DMS79 treated with DMSO at 0.1 percent for 48 hours (cell line): ENCODE measurements at places on chromosomes 1 and 21.

DNA sequence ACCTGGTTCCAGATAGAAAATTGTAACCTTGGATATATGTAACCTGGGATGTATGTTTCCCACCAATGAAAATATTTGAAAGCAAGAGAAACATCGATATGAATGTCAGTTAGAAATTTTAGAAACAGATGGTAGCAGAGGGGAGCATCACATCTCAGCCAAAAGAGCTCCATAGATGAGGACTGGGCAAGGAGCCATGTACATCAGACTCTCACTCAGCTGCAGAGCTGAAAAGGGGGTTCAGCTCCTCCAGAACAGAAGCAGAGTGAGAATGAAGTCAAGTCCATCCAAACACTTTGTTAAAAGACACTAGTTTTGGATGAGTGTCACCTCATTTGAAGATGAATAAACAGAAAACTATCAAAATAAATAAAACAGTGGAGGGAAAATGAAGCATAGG is 202.4 kb downstream of the HMCN1 start:
- no peak for DNase-seq

GRCh38 chr1:153032073-153032472 is 1.1 kb downstream of the SPRR1B start:
- DNase-seq, result peak; percentile 83

GRCh38 chr1:41492341-41492848 is 7.9 kb upstream of the EDN2 start:
- DNase-seq, result no peak

GRCh38 chr1:152566681-152567080 is at the start of gene LCE3E:
Gene LCE3E (minus strand): TSS chr1:152566780. CDS start chr1:152566208, 572 bp downstream.
- DNase-seq, result no peak

- no peak for DNase-seq
These were observed 1064.4 kb downstream of the NCAM2 start for GRCh38 chr21:22062472-22063139.

GRCh38 chr1:221886743-221887414 is 145.0 kb upstream of the DUSP10 start:
- DNase-seq, result no peak

GRCh38 chr1:230711245-230711644 is 2.7 kb downstream of the AGT start:
- no peak for DNase-seq

GRCh38 chr1:245641384-245641783 is 486.6 kb downstream of the KIF26B start:
- DNase-seq, result no peak

- peak; percentile 91 for DNase-seq
These were observed 42.5 kb upstream of the TMEM125 start for GRCh38 chr1:43227143-43227764.

GRCh38 chr1:97909266-97909665 is 11.6 kb downstream of the DPYD start:
- DNase-seq, result no peak

DNA sequence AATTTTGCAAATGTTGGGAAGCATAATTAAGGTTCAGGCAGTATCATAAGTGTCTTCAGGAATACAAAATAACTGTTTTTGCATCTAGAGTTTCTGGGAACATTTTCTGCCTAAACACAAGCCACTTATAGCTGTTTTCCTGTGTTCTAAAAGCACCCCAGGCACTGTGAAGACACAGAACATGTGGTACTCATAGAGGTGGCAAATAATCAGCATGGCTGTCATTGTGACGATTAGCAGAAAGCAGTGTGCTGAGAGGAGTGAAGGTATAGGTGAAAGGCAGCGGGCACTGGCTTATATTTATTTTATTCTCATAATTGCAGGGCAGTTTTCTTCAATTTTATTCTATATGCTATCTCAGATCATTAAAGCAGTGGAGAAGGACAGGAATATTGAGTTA is 119.6 kb downstream of the LRRC53 start:
- DNase-seq, result no peak

DNA sequence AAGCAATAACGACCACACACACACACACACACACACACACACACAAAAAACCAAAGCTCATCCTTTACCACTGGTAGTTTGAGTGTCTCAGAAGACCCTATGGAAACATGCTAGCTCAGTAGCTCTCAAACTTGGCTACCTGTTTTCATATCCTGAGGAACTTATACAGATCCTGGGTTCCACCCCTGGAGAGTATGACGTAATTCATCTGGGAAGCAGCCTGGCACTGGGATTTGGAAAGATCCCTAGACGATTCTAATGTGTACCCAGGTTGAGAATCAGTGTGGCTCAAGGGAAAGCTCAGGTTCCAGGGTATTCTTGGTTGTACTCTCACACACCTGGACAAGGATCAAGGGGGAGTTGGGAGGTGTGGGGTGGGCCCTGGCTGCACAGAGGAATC is 85.9 kb downstream of the SELENOF start:
- no peak for DNase-seq

DNA sequence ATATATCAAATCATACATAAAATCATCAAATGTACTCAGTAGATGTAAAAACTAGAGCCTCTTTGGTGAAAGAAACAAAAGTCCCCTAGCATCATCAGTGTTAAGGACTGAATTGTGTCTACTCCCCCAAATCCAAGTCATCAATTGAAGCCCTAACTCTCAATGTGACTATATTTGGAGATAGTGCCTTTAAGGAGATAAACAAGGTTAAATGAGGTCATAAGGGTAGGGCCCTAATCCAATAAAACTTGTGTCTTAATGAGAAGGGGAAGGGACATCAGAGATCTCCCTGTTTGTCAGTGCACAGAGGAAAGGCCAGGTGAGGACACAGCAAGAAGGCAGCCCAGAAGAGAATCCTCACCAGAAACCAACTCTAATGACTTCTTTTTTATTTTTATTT is 33.5 kb downstream of the USP24 start:
- DNase-seq, result no peak

DNA sequence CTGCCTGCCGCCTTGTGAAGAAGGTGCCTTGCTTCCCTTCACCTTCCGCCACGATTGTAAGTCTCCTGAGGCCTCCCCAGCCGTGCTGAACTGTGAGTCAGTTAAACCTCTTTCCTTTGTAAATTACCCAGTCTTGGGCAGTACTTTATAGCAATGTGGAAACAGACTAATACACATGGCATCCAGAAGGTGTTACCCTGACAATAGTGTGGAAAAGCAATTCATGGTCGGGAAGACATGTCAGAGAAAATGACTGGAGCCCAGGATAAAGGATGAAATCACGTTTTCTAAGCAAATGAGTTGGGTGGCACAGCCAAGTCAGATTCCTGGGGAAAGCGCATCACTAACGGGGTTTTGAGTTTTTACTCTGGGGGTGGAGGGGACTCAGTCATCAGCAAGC is 76.4 kb downstream of the HLCS start:
- DNase-seq, result no peak

DNA sequence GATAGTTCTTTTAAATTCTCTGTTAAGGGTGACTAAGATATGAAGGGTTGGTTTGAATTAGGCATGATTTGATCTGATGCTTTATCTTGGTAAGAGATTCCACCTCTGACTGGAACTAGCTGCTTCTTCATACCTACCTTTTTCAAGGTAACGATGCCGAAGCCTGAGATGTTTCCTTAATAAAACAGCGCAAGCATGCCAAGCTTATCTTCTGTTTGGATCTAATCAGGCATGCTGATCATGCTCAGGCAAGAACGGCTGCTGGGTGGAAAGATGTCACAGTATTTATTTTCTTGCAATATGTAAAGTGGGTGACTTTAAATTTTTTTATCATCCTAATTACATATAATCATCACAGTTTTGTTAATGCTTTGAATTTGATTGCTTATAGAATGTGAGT is 148.7 kb downstream of the ADGRL2 start:
- no peak for DNase-seq

DNA sequence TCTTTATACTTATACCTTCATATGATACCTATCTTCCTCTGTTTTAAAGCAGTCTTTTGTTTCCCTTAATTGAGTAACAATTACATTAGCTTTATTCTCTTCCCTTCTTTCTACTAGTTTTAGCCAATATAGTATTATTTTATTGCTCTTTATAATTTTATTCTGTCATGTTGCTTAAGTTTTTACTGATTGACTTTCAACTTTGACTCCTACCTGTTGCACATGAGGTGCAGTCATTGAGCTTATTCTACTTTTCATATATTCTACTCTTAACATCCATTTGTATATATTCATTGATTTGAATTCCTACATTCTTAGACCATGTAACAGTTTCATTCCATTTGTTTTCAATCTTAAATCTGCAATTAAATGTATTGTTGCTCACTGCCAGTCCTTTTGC is 49.2 kb downstream of the AGO3 start:
- DNase-seq, result no peak

DNA sequence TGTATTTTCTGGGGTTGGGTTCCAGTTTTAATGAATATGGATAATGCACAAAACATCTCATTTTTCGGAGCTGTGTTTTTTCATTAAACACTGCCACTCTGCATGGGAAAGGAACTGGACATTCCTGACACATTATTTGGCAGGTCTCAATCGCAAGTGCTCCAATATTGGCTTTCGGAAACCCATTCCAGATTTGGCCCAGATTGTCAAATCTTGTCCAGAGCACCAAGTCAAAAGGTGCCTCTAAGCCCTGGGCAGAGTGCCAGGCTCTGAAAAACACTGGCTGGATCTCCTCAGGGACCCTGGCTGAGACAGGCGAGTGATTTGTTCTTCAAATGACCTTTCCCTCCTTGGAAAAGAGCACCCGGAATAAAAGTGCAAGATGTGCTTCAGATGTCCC is 68.4 kb upstream of the MRPS6 start:
- DNase-seq, result no peak

GRCh38 chr1:27635396-27636142 is 584 bp upstream of the FGR start:
- no peak for DNase-seq

- peak; percentile 92 for DNase-seq
These were observed 68.7 kb downstream of the CASZ1 start for GRCh38 chr1:10727751-10728232.

DNA sequence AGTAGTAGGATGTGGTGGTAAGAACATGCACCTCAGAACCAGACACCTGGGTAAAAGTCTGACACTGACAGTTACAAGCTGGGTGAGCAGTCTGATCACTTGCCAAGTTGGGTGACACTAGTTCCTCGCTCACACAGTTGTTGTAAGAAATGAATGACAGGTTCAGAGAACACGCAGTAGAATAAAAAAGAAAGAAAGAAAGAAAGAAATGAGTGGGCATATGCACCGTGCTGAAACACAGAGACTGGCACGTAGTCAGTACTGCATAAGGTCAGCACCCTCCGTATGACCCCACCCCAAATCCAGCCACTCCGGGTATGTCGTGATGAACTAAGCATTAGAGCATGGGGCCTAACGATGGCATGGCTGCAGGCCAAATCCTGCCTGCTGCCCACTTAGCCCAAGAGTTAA is 90.6 kb downstream of the GLUL start:
- DNase-seq, result no peak

DNA sequence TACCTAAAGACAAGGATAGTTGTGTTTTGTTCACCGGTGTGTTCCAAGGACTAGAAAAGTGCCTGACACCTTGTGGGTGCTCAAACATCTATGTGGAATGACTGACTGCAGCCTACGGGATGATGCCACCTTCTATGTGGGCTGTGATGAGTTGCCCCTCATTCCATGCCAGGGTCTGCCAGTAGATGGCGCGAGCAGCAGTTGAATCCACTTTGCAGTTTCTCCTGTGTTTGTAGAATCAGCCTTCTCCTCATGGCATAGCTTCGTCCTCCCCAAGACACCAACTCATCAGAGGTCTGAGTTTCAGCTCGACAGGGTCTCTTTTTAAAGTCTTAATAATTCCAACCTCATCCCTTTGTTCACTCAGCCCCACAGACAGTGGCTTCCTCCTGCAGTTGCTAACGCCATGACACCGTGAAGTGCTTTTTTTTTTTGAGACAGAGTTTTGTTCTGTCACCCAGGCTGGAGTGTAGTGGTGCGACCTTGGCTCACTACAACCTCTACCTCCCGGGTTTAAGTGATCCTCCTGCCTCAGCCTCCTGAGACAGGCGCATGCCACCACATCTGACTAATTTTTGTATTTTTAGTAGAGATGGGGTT is 133.7 kb downstream of the CAPN8 start:
- no peak for DNase-seq

- no peak for DNase-seq
These were observed 48.3 kb downstream of the PGBD5 start for GRCh38 chr1:230377851-230378250.

- no peak for DNase-seq
These were observed 136.1 kb upstream of the HOOK1 start for GRCh38 chr1:59678493-59679228.

DNA sequence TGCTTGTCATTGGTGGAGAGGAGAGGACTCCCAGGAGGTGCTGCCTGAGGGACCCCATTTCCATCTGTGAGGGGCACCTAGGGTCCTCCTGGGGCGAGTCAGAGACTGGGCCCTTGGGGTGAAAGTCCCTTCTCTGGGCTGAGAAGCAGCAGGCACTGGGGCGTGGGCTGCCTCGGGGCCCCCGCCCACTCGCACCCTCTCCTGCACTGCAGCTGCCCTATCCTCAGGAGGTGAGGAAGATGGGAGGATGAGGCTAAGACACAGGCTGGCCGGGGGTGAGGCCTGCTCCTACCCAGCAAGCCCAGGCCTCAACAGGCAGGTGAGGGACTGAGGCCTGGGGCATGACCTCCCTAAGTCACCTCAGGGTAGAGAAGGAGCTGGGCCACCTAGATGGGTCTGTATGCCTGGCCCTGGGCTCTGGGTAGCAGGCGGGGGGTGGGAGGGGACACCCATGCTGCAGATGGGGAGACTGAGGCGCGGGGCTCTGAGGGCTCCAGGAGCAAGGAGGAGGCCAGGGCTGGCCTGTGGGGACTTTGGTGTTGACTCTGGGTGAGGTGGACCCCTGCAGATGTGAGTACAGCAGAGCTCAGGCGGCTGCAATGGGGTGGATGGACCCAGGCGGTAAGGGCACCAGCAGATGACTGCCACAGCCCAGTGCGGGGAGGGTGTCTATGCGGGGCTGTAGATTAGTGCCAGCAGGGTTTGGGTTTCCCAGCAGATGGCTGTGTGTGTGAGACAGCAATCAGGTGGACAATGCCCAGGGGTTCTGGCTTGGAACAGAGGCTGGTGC is 10.4 kb upstream of the ZNF669 start:
- no peak for DNase-seq

GRCh38 chr21:44408226-44408625 is 47.1 kb upstream of the LRRC3 start:
- no peak for DNase-seq

DNA sequence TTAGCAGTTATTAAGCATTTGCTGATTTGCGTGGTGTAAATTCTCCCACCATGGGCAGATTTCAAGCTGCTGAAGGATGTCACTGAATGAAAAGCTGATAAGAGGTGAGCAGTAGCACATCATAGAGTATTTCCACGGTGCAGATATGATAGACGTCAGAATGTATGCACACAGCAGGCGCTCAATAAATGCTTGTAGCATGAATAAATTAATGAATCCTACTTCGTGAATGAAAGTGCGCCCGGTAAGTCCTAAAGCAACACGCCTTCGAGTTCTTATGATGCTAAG is 510 bp upstream of the UBIAD1 start:
- no peak for DNase-seq

- no peak for DNase-seq
These were observed 5.0 kb downstream of the GAS5 start for GRCh38 chr1:173862769-173863223.
